ENCODE measurements at places on chromosomes 5 and 9.

DNA sequence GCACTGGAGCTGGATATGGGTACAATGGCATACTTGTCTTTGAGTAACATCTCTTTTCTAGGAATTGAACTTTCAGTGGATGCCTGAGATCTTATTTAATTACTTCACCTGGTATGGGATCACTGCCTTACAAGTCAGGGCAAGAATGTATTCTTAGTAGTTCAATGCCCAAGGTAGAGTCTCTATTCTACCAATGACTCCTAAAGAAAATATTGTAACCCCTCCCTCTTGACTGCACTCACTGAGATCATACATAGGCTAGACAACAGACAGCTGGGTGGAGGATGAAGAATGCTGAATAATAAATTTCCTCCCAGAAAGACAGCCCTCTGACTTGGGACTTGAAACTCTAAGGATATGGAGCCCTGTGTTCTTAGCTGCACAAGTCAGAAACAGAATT lies 1216.3 kb upstream of the ACO1 start:
- no peaks in the 10 kb centered on the region for H3K4me1 ChIP-seq
- H3K27ac ChIP-seq = no peak overlapping the region
- H3K27me3 ChIP-seq = no peaks in the 10 kb centered on the region

DNA sequence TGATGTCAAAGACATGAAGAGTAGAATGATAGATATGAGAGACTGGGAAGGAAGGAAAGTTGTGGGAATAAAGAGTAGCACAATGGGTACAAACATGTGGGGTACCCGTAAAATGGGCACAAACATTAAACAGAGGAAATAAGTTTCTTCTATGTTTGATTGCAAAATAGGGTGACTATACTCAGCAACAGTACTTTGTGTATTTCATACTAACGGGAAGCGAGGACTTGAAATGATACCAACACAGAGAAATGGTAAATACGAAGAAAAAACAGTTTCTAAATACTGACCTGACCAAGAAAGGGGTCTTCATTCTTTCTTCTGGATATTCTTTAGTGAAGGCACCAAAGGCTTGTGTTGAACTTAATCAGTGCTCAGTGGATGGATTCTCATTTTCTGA lies 31.1 kb downstream of the ATP6V0E1 start:
- peak overlapping the region; percentile 90 for H3K27ac ChIP-seq
- H3K4me3 ChIP-seq = no peak overlapping the region
- no peaks in the 10 kb centered on the region for H3K36me3 ChIP-seq

- no peak overlapping the region for H3K27ac ChIP-seq
- H3K36me3 ChIP-seq = no peaks in the 10 kb centered on the region
- no peaks in the 10 kb centered on the region for H3K27me3 ChIP-seq
- H3K4me1 ChIP-seq = no peaks in the 10 kb centered on the region
- no peak for DNase-seq
Measured at GRCh38 chr5:95317085-95317484, 32.2 kb upstream of the MCTP1 start.

DNA sequence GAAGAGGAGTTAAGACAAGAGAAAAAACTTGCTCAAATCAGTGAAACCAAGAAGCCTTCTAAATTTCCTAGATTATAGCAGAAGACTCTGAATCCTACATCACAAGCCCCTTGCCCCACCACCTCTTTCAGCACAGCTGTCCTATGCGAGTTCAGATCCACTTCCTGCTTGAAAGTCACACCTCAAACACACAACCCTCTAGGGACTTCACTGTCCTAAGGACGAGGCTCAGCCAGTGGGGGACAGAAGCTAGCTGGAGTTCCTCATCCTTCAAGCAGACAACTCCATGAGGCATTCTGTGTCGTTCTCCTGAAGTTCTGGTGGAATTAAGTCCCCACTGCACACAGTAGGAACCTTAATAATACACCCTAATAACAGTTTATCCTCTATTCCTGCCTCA lies 44.3 kb downstream of the NRG2 start:
- no peak overlapping the region for H3K4me3 ChIP-seq
- H3K4me1 ChIP-seq = no peaks in the 10 kb centered on the region
- DNase-seq = no peak
- no peaks in the 10 kb centered on the region for H3K36me3 ChIP-seq
- H3K27me3 ChIP-seq = peaks cover 4% of the 10 kb centered on the region
- no peak overlapping the region for H3K27ac ChIP-seq

GRCh38 chr5:58403822-58404433 lies 56.0 kb downstream of the PLK2 start:
- H3K36me3 ChIP-seq = no peaks in the 10 kb centered on the region
- no peak overlapping the region for H3K4me3 ChIP-seq
- no peaks in the 10 kb centered on the region for H3K27me3 ChIP-seq
- H3K27ac ChIP-seq = no peak overlapping the region
- DNase-seq = no peak
- H3K4me1 ChIP-seq = no peaks in the 10 kb centered on the region

GRCh38 chr9:134214386-134214765 lies 50.0 kb upstream of the RNU6ATAC start:
- no peaks in the 10 kb centered on the region for H3K27me3 ChIP-seq
- peak overlapping the region; percentile 64 for H3K27ac ChIP-seq
- peaks cover 11% of the 10 kb centered on the region for H3K4me1 ChIP-seq
- no peak overlapping the region for H3K4me3 ChIP-seq

DNA sequence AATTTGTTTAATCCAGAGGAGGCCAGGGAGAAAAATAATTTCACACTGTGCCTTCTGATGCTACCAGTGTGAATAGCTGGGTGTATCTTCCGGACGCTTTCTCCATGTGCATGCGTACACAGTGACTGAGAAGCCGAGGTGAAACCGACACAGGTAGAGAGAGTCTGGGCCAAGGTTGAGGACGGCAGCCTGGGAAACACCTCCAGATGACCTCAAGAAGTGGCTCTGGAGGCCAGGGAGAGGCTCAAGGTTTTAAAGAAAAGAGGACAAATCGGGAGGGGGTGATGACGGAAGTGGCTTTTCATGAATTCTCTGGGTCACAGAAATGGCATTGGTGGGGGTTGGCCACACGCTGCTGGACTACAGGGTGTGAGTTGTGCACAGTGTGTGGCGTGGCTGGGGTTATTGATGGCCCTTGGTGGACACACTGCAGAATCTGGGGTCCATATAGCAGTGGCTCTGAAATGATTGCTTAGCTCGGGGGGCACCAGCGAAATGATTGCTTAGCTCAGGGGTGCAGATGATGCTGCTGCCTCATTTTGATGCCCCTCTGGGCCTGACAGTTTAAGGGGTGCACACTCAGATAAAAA lies 34.1 kb upstream of the LRRC14B start:
- H3K4me1 ChIP-seq = no peaks in the 10 kb centered on the region
- peak; percentile 25 for DNase-seq
- no peak overlapping the region for H3K27ac ChIP-seq
- no peak overlapping the region for H3K4me3 ChIP-seq
- H3K36me3 ChIP-seq = no peaks in the 10 kb centered on the region
- H3K27me3 ChIP-seq = no peaks in the 10 kb centered on the region

GRCh38 chr5:59296317-59297264 lies 596.9 kb downstream of the PDE4D start:
- DNase-seq = no peak
- peak overlapping the region; percentile 41 for H3K4me3 ChIP-seq
- no peaks in the 10 kb centered on the region for H3K27me3 ChIP-seq
- peak overlapping the region; percentile 39 for H3K27ac ChIP-seq

DNA sequence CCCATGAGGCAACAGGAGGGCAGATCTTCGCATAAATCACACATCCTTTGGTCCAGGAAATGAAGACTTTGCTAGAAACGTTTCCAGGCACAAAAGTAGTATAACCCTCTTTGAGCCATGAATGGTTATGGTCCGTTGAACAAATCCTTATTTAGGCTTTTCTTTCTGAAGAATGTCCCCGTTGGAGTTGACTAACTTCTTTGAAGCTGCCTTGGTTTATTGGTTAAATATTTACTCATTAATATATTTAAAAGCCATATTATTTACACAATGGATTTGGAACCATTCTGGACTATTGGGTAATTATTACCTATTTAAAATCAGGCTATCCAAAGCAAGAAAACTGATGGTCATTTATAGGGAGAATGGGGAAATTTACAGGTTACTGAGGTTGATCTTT lies 347.6 kb upstream of the SLC30A5 start:
- no peak overlapping the region for H3K4me3 ChIP-seq
- no peaks in the 10 kb centered on the region for H3K36me3 ChIP-seq
- H3K27me3 ChIP-seq = no peaks in the 10 kb centered on the region
- no peak for DNase-seq
- no peak overlapping the region for H3K27ac ChIP-seq

DNA sequence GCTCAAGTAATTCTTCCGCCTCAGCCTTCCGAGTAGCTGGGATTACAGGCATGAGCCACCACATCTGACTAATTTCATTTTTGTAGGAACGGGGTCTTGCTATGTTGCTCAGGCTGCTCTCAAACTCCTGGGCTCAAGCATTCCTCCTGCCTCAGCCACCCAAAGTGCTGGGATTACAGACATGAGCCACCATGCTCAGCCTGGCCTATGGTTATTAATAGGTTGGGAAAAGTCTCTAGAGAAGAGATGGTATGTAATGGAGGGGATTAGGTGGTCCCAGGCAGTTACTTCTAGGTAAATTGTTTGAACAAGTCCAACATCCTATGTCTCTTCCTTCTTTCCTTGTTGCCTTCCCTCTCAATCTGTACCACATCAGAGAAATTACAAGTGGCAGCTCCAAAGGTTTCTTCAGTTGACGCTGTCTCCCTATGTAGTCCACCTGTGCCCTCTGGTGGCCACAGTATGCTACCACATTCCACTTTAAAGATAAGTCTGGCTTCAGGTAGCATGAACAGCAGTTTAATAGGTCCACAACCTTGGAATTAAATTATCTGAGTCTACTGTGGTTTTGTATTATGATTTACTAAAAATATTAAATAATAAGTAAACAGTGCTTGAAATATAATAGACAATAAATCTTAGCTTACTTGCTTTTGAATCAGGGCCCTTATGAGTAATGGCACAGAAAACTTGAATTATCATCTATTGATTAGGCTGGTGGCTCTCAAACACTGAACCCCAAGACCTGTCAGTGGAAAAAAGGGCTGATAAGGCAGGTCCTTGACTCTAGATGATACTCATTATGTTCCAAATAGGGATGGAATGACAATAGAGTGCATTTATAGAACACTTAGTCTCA lies 9.7 kb downstream of the TIGD6 start:
- H3K36me3 ChIP-seq = no peaks in the 10 kb centered on the region
- no peaks in the 10 kb centered on the region for H3K4me1 ChIP-seq
- H3K27ac ChIP-seq = no peak overlapping the region
- peak; percentile 77 for DNase-seq
- no peaks in the 10 kb centered on the region for H3K27me3 ChIP-seq
- no peak overlapping the region for H3K4me3 ChIP-seq

GRCh38 chr9:122567901-122568300 lies 15.0 kb downstream of the OR1N2 start:
- no peaks in the 10 kb centered on the region for H3K36me3 ChIP-seq
- no peak for DNase-seq
- H3K27ac ChIP-seq = no peak overlapping the region
- H3K27me3 ChIP-seq = no peaks in the 10 kb centered on the region
- H3K4me3 ChIP-seq = no peak overlapping the region
- H3K4me1 ChIP-seq = no peaks in the 10 kb centered on the region

GRCh38 chr9:128473104-128473503 lies 17.3 kb downstream of the ODF2 start:
- H3K4me3 ChIP-seq = no peak overlapping the region
- DNase-seq = no peak
- H3K27ac ChIP-seq = no peak overlapping the region
- no peaks in the 10 kb centered on the region for H3K4me1 ChIP-seq

GRCh38 chr9:131253891-131254491 lies 22.3 kb downstream of the FAM78A start:
- H3K27ac ChIP-seq = peak overlapping the region; percentile 93
- peaks cover 84% of the 10 kb centered on the region for H3K4me1 ChIP-seq
- peak; percentile 83 for DNase-seq

- no peak overlapping the region for H3K27ac ChIP-seq
- no peak overlapping the region for H3K4me3 ChIP-seq
- H3K36me3 ChIP-seq = no peaks in the 10 kb centered on the region
- no peaks in the 10 kb centered on the region for H3K27me3 ChIP-seq
Measured at GRCh38 chr5:107935645-107936044, 264.9 kb upstream of the EFNA5 start.

All from spleen (tissue), 13 donors.